Occipital lobe (tissue), 3 donors: ENCODE measurements at places on chromosomes 5 and 9. TPM values are rescaled to one million over a fixed set of nuclear protein-coding genes. Genes with fewer than 3 reads are reported as not detected.

Gene CCL27
- 0.31 TPM for total RNA-seq

Gene SH2D3C
- 5.1 TPM for total RNA-seq

Gene TRIO
- total RNA-seq, result 381 TPM

Gene ENTPD2
- total RNA-seq, result 0.16 TPM

Gene GHR
- 1.2 TPM for total RNA-seq

Gene SERF1A
- total RNA-seq, result 20.1 TPM

Gene PDCD1LG2
- 0.62 TPM for total RNA-seq

Gene EQTN
- total RNA-seq, result 1.6 TPM

Gene WDR38
- not detected for total RNA-seq

Gene BHMT2
- total RNA-seq, result 0.62 TPM

Gene HDAC3
- 46.5 TPM for total RNA-seq

Gene SEMA4D
- 12.0 TPM for total RNA-seq

Gene CMBL
- 3.9 TPM for total RNA-seq
